Activated CD4-positive, alpha-beta T cell treated with anti-CD3 and anti-CD28 coated beads for 1 hour (primary cell): ENCODE measurements at places on chromosomes 4 and X.

- no peak for DNase-seq
Observed at GRCh38 chr4:692771-693554, 4.0 kb upstream of the SLC49A3 start.

DNA sequence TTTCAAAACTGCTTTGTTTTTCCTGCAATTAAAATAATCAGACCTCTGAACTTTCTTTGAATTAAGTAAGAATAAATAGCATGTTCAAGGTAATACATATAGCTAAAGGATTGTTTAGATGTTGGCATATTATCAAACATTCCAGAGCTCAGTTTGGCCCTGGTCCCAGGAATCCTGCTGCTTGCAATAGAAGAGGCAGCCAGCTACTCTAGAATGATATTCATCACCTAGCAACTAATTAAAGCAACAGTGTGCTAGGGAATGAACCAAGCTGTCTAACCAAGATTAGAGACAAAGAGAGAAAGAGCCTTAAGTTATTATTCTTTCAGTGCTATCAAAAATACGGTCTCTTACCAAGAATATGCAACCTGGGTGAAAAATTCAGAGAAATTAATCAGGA, 460.9 kb downstream of the GABRG1 start:
- DNase-seq, result no peak

DNA sequence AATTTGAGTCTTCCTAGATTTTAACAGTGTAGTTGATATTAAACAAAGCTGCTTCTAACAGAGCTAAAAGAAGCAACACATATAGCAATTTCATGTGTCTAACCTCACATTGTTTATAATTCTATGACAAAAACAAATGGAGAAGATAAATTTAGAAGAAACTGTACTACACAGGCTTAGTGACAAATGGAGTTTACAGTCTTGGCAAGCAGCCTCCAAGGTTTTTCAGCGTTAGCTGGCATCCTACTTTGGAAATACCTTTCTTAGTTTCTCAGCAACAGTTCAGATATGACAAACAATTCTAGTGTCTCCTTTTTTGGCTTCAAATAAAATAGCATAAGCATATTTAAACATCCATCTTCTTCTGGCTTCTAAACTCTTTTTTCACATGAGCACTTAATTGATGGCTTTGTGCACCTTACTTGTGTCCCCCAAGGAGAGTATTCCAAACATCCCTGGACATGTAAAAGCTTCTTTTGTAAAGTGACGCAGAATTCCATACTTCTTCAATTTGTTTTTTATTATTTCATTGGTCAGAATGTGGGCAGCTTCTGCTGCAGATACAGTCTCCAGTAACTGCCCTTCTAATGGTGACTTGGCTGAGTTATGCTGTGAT, 249.8 kb downstream of the ANTXR2 start:
- DNase-seq, result no peak

DNA sequence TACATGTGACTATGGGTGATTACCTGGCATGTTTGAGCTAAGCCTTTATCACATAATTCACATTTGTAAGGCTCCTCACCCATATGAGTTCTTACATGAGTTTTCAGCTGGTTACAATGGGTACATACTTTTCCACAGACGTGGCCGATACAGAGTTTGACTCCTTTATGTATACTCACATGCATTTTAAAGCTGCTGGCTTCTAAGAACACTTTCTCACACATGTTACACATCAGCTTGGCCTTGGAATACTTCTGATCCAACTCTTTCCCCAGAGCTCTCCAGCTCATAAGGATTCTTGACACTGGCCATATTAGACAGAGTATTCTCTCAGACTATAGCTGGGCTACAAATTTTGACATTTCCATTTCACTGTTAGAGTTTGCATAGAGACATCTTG, 66.3 kb downstream of the TAB3 start:
- no peak for DNase-seq

GRCh38 chr4:120622601-120623000, 299.9 kb downstream of the PRDM5 start:
- no peak for DNase-seq

DNA sequence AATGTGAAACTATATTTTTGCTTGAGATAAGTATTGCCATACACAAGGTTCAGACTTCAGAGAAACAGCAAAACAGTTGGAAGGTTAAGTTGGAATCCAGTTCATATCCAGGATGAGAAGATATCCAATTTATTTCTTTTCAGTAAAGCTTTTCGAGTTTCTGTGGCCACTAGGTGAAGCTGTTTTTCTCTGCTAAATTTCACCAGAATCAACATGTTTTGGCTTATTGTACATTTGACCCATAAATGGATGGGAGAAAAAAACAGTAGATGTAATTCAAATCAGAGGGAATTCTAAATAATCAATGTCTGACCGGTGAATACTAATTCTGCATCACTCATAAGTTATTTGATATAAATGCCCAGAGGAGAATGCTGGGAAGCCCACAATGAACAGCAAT, 9.1 kb upstream of the METTL14 start:
- no peak for DNase-seq
